Daoy (cell line): ENCODE measurements at places on chromosomes 2 and 18. TPM values are rescaled to one million over a fixed set of nuclear protein-coding genes. Genes with fewer than 3 reads are reported as not detected.

GRCh38 chr2:178419123-178419522, 31.9 kb downstream of the PRKRA start:
- DNase-seq: no peak

DNA sequence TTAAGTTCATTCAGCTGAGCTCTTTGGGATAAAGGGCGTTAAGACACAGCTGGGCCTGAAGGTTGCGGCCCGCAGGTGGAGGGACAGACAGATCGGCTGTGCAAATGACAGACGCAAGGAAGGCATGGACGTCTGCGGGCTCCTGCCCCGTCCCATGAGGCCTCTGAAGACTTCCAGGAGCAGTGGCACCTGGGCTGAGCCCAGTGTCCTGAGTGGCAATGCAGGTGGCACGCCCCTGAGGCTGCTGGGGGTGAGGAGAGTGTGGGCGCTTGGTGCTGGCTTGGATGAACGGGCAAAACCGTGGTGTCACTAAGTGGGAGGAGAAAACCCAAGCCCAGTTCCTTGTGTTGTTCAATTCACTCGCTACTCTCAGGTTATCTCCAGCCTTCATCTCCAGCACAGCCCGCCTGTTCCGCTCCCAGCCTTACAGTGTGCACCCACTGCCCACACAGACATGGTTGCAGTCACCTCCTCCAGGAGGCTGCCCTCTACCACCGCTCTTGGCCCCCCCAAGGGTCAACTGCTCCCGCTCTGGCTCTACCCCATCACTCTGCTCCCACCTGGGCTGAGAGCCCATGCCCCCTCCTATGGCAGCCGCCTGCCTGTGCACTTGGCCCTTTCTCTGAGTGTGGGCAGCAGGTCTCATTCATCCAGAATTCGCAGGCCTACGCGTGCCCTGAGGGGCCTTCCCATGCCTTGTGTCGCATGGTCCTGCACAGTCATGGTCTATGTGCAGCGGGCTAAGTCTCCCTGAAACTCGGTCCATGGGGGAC, 50.3 kb downstream of the PTGR3 start:
- no peak for DNase-seq

The POMC gene
- 0.34 TPM in 1 of 2 replicates, not detected in the other for total RNA-seq

DNA sequence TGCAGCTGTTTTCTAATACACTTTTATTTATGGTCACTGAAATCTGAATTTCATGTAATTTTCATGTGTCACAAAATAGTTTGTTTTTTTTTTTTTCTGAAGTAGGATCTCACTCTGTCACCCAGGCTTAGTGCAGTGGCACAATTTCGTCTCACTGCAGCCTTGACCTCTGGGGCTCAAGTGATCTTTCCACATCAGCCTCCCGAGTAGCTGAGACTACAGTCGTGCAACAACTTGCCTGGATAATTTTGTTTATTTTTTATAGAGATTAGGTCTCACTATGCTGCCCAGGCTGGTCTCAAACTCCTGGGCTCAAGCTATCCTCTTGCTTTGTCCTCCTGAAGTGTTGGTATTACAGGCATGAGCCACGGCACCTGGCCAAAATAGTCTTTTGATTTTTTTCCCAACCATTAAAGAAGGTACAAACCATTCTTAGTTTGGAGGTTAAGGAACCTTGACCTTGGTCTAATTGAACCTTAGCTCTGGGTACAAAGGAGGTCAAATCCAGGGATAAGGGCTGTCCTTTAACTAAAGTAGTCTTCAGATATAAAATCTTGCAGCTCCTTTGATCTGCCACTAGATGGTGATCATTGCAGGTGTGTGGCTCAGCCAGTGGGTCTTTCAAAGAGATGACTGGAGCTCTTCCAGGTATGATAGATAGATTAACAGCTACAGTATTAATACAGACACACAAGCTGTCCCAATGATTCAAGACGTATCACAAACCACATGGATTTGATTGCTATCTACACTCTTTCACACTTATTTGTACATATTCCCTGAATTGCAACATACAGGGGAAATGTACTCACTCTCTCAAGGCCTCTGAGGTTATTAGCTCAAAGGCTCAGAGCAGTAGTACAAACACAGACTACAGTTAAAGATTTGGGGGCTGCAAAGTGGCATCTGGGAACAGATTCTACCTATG, 4.7 kb upstream of the KRCC1 start:
- peak; percentile 19 for DNase-seq

- DNase-seq: no peak
These were observed 13.4 kb upstream of the HOXD1 start for GRCh38 chr2:176174824-176175708.

DNA sequence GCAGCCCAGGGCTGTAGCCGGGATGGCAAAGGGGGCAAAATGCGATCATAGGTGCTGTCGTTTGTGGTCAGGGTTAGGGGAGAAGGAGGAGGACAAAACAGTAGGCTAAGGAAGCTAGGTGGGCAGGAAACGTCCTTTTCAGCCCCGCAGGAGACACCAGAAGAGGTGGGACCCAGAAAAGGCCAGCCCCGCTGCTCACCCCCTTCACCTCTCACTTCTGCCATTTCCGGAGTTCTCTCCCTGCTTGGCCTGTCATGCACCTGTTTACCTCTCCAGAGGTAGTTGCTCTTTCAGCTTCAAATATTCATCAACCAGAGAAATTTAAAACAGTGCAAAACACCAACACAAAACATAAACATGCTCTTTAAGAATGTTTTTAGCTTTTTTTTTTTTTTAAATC, 849 bp downstream of the AQP4 start:
- no peak for DNase-seq

- no peak for DNase-seq
These were observed 8.4 kb upstream of the NR4A2 start for GRCh38 chr2:156340804-156341451.

- DNase-seq: no peak
These were observed 138.6 kb upstream of the ZC3H15 start for GRCh38 chr2:186347472-186347871.

DNA sequence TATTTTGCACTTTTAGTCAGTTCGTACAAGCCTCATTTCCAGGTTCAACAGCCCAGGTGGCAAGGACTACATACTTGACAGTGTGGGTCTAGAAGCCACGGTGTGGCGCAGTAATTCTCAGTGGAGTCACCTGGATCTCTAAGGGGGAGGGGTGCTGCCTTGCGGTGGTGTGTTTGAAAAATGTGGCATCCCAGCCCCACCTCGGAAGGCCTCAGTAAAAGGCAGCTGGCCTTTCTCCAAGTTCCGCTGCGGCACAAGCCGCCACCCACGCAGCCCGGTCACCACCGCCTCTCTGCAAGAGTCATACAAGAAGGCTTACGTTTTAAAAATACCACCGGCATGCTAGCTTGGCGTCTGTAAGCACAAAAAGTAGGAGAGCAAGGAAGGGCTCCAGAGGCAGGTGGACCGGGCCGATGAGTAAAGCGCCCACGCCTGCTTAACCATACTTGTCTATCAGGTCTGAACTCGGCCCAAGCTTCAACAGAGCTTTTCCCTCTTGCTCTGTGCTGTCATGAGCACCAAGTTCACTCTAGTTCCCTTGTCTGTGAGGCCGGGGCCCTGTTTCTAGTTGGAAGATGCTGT, 49.5 kb downstream of the SPRED2 start:
- peak; percentile 92 for DNase-seq

GRCh38 chr18:12066910-12067511, 26.6 kb upstream of the ANKRD62 start:
- no peak for DNase-seq

- DNase-seq: no peak
These were observed 32.7 kb downstream of the ZNF516 start for GRCh38 chr18:76462326-76462694.

- peak; percentile 41 for DNase-seq
These were observed 190.7 kb upstream of the CXCR4 start for GRCh38 chr2:136308611-136309010.

The IL1R1 gene
- total RNA-seq: 1.1 and 3.2 TPM in 2 replicates

GRCh38 chr18:36335476-36336279, 38.2 kb downstream of the FHOD3 start:
- no peak for DNase-seq

GRCh38 chr2:190819840-190820301, 60.8 kb upstream of the GLS start:
- no peak for DNase-seq

DNA sequence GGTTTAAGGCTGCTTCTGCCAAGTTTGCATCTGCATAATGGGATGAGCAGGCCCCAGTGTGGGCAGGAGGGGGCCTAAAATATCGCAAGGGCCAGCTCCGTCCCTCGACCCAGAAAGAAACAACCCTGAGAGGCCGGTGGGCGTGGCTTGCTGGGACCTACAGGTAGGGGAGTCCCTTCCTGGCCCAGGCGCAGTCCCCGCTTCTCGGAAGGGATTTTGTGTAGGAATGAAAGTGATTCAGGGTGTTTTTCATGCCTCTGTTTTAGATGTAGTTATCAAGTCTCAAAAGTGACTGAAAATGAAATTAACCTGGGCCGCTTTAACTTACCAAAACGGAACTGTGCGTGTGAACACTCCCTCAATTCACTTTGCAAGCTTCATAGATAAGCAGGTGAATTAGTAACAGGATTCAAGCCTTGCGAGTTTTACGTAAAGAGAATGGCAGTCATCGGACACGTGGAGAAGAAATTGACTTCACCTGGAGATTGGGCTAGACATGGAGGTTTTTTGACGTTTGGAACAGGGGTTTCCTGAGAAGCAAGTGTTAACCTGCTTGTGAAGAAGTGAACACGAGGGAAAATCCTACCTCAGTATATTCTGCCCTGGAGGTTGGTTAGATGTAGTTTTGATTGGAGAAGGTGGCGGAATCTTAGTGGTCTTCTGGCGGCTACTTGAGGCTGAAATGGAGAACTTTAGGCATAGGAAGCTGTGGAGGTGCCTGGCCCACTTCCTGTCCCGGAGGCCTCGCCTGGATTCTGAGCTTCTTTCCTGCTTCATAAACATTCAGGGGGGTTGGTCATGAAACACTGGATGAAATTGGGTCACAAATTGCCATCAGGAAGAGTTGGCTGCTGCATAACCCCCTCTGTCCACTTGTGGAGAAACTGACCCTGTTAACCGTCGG, 1.7 kb downstream of the NCK2 start:
- DNase-seq: no peak

- no peak for DNase-seq
These were observed 231.9 kb upstream of the RAB6C start for GRCh38 chr2:129747500-129748125.

- DNase-seq: peak; percentile 93
These were observed 30.9 kb downstream of the MBP start for GRCh38 chr18:77101410-77102258.

The INSIG2 gene
- total RNA-seq: 7.8 and 20.5 TPM in 2 replicates

- no peak for DNase-seq
These were observed 137.2 kb downstream of the SPP2 start for GRCh38 chr2:234187646-234188174.

DNA sequence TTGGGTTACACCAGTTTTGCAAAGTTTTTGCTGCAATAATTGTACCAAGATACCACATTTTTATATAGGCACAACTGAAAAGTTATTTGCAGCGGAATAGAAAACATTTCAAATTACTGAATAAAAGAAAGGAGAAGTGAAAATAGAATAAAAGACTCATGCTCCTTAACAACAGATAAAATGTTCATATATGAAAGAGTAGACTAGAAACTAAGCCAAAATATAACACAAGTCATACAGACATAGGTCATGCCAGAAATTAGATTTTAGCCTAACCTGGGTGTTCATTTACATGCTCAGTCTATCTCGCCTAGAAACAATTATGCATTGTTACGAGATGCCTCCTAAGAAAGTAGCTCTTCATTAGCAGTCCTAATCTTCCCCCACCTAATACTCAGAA, 16.4 kb upstream of the MAP3K20 start:
- DNase-seq: no peak

DNA sequence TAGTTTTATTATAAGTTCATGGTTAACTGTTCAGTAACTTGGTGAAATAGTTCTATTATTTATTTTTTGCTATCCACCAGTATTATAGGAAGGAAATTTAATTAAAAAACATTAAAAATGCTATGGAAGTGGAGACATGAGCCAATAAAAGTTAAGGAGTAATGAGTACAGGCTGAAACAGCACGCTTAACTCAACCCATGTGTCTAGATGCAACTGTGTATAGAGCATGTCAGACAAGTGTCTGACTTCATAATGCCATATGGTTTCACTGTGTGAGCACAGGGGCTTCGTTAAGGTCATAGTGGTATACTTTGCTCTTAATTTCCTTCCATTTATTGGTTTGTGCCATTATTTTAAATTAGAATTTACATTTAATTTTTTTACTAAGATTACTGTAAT, 566.8 kb upstream of the NRP2 start:
- no peak for DNase-seq

- peak; percentile 87 for DNase-seq
These were observed 38.0 kb downstream of the CYP1B1 start for GRCh38 chr2:38037757-38038621.

DNA sequence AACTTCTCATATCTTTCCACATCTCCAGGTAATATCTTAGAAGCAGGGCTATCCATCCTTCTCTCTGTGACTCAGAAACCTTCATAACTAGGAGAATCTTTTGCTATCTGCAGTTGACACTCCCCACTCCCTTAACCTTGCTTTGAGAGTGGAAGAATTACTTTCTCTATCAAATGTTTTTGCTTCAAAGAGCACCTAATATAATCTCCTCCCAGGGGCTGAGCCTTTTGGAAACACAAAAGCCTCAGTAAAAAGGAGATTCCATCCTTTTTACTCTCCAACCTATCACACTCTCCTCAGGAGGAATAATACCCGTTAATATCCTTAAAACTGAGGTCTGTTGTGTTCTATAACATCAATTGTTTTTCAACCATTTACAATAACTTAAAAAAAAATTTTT, 94.9 kb upstream of the DNAJC10 start:
- no peak for DNase-seq

DNA sequence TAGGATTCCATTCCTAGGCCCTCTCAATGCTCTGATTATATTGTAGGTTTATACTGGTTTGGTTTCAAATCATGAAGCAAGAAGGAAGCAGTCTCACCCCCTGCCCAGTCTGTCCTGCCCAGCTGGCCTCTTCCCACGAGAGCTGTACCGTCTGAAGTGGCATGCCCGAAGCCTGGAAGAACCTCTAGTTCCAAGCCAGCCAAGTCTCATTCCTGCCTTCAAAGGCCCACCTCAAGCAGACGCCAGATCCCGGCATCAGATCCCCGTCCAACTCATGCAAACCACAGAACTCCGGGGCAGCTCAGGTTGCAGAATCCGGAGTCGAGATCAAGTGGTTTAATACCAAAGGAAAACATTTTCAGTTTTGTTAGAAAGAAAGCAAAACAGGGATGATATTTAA, 234.4 kb downstream of the LPIN1 start:
- peak; percentile 51 for DNase-seq

DNA sequence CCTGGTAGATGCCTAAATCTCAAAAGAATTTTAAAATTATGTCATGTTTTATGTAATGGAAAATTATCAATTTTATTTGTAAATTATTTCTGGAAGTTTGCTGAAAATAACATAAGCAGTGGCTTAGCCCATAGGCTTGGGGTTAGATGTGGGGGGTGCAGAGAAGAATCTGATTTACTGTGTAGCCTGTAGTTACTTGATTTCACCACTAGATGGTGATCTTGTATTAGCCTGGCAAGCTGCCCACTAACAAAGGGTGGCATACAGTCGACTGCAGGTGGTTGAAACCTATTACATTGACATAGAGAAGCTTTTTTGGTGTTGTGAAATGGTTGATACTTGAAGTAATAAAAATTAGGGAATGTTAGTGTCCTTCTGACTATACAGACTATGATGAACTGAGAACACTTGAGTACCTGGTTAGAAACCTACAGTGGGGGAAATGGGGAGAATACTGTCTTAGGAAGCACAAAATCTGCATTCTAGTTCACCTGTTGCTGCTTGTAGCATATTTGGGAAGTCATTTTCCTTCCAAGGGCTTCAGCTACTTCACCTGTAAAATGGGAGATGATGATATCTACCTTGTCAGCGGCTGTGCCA, 191.0 kb upstream of the LHCGR start:
- DNase-seq: peak; percentile 22
